ENCODE measurements at places on chromosomes 1 and 21.

DNA sequence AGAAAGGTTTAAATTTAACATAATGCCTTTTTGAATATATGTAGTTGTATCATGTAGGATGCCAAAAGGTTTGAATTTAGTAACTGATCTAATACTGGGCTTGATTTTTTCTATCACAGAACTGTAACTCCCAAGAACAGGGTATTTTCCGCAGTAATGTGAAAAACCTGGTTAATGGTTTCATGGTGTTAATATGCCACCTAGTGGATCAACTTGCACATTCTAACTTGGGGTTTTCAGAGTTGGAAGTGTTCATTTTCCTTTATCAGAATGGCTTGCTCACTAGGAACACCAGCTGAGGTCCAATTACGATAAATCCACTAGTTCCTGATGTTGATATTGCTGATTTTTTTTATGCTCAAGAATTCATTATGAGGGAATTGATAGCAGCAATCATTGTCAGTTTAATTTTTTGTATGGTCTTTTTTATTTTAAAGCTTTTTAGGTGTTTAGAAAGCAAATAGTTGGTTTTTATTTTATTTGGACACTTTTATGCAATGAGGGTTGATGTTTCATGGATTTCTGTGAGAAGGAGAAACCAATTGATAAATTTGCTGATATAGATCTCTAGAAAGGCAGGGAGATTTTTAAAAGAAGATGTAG lies 157.2 kb downstream of the PLA2G4A start:
- no peak overlapping the region for H3K4me3 ChIP-seq
- H3K27ac ChIP-seq = no peak overlapping the region
- no peak for DNase-seq
- no peaks in the 10 kb centered on the region for H3K4me1 ChIP-seq
- peaks cover 8% of the 10 kb centered on the region for H3K27me3 ChIP-seq
- H3K36me3 ChIP-seq = no peaks in the 10 kb centered on the region

GRCh38 chr1:211135342-211135950 lies 1.5 kb upstream of the KCNH1 start:
- no peak for DNase-seq
- H3K4me3 ChIP-seq = no peak overlapping the region
- no peak overlapping the region for H3K27ac ChIP-seq
- H3K27me3 ChIP-seq = peaks cover 62% of the 10 kb centered on the region
- H3K36me3 ChIP-seq = no peaks in the 10 kb centered on the region

DNA sequence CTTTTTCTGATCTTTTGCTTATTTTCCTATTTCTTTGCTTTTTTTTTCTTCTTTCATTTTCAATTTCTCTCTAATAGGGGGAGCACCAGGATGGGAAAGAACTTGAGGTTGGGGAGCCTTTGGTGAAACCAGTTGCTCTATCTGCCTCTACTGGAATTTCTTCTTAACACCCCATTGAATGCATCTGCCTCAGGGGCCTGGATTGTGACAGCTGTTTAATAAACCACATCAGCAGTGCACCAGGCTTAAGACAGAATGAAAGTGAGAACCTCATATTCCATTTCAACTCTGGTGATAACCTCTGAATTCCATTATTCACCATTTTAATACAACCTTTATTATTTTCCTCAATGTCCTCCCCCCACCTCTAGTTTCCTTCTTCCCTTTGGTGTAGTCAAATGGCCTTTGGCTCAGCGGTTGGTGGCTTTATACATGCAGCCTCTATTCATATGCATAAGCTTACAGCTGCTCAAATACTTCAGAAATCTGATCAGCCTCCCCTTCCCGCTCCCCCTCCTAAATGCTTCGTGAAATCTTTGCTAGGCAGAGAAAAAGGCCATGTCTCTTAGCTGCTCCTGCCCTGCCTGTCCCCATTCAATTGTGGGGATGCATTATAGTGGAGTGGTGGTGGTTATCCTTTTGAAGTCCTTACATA lies 537.3 kb upstream of the PLXNA2 start:
- no peak overlapping the region for H3K27ac ChIP-seq
- DNase-seq = no peak
- peaks cover 7% of the 10 kb centered on the region for H3K27me3 ChIP-seq
- no peak overlapping the region for H3K4me3 ChIP-seq

DNA sequence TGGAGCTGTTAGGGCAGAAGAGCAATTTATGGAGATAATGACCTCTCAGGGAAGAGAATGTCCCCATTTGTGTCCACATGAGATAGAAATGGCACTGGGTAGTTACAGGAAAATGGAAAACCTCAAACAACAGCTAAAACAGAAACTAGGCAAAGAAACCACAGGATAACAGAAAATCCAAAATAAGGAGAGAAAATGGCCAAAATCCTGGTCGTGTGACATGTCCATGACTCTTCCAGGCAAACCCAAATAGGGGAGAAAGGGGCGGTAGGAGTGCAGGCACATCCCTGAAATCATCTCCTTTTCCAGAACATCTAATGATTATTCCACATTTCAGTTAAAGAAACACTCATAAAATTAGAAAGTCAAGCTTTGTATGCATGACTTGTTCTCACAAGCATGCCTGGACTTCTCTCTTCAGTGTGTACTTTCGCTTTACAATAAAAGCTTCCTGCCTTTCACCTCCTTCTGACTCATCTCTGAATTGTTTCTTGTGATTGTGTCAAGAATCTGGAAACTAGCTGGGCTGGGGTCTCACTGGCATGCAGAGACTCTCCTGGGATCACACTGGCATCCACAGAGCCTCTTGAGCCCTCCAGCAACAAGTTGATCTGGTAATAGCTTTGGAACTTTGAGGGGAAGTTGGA lies 171.4 kb upstream of the ZP4 start:
- H3K36me3 ChIP-seq = no peaks in the 10 kb centered on the region
- H3K27ac ChIP-seq = no peak overlapping the region
- H3K4me1 ChIP-seq = no peaks in the 10 kb centered on the region
- H3K4me3 ChIP-seq = no peak overlapping the region
- no peaks in the 10 kb centered on the region for H3K27me3 ChIP-seq
- no peak for DNase-seq

DNA sequence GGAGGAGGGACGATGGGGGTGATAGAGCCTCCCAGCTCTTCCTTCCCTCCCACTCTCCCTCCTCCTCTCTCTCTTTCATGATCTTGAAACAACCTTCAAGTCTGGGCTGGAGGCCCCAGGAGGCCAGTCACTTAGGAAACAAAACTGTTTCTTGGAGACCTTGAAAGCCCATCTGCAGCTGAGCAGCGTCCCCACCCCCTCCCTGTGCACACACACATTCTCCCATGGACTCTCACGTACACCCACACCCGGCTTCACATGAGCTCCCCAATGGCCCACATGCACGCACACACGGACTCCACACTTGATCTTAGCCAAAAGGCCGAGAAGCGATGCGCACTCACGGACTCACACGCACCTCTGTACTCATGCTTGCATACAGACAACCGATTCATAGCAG lies 3.2 kb upstream of the ATP1A2 start:
- H3K4me3 ChIP-seq = no peak overlapping the region
- H3K36me3 ChIP-seq = no peaks in the 10 kb centered on the region
- DNase-seq = no peak
- H3K27ac ChIP-seq = no peak overlapping the region

DNA sequence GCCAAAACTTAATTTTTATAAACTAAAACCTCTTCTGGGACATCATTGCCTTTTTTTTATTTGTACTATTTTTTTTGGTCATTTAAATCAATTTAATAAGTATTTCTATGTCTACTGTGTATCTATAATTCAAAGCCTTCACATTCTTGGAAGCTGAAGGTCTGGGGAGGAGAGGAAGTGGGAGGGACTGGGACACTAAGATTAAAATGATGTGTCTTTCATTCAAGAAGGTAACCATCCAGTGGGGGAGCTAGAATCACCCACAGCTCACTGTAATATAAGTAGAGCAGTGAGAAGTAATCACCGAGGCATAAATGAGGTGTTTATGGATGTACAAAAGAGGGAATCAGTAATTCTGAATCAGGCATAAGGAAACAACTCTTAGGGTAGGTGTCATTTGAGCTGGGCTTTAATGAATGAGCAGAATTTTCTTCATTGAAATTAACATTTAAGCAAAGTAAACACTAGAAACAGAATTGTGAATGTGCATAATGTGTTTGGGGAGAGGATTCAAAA lies 52.8 kb downstream of the PTGER3 start:
- no peak for DNase-seq
- no peaks in the 10 kb centered on the region for H3K4me1 ChIP-seq
- no peak overlapping the region for H3K4me3 ChIP-seq

- H3K27me3 ChIP-seq = peaks cover 6% of the 10 kb centered on the region
- H3K36me3 ChIP-seq = no peaks in the 10 kb centered on the region
- no peaks in the 10 kb centered on the region for H3K4me1 ChIP-seq
- DNase-seq = no peak
- no peak overlapping the region for H3K27ac ChIP-seq
These were observed 26.6 kb downstream of the DDAH1 start for GRCh38 chr1:85438353-85438752.

DNA sequence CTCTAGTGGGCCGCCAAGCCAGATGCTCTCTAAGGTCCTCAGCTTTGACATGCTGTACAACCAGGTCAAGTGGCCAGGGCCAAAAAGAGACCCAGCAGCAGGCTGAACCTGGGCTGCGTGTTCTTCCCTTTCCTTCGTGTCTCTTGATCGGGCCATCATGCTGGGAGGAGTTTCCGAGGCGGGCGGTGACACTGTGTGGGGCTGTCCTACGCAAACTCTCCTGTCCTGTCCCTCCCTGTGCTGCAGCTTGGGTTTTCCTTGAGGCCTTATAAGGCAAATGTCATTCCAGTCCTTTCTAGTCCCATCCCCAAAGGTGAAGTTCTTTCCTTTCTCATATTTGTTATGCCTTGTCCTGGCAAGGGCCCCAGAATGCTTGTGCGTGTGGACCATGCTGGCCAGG lies 56.7 kb downstream of the ARHGEF10L start:
- H3K27ac ChIP-seq = no peak overlapping the region
- no peaks in the 10 kb centered on the region for H3K27me3 ChIP-seq
- no peaks in the 10 kb centered on the region for H3K4me1 ChIP-seq

DNA sequence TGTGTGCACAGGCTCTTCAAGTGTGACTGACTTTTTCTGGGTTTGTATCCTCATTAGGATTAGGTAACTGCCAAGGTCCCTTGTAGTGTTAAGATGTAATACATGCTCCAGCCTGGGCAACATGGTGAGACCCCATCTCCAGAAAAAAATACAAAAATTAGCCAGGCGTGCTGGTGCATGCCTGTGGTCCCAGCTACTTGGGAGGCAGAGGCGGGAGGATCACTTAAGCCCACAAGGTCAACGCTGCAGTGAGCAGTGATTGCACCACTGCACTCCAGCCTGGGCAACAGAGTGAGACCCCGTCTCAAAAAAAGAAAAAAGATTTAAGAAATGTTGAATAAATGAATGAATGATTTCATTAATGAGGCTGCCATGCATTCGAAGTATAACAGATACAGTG lies 15.1 kb downstream of the ZBTB17 start:
- peaks cover 94% of the 10 kb centered on the region for H3K4me1 ChIP-seq
- no peaks in the 10 kb centered on the region for H3K27me3 ChIP-seq
- no peak overlapping the region for H3K27ac ChIP-seq
- no peak overlapping the region for H3K4me3 ChIP-seq
- DNase-seq = no peak

DNA sequence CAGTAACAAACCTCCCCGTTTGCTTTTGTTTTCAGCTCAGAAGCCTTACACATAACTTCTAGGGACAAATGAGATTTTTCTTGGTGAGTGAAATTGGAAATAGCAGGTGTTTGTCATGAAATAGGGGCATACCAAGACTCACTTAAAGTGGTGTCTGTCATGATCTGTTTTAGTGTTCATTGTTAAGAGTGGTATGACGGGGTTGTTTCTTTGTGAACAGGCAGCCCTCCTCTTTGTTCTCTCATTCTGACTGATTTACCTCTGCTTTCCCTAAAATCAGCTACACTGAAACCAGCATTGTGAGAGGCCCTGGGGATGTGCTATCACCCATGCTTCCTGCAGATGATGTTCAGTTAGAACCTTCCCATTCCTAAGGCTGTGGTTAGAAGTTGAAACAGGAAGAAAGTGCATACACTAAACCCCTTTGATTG lies 2.5 kb upstream of the ERO1B start:
- H3K27me3 ChIP-seq = no peaks in the 10 kb centered on the region
- H3K27ac ChIP-seq = peak overlapping the region; percentile 73
- peaks cover 38% of the 10 kb centered on the region for H3K4me1 ChIP-seq
- no peak overlapping the region for H3K4me3 ChIP-seq
- H3K36me3 ChIP-seq = no peaks in the 10 kb centered on the region
